A375 (cell line): ENCODE measurements at places on chromosomes 12 and 14. TPM values are rescaled to one million over a fixed set of nuclear protein-coding genes. Genes with fewer than 3 reads are reported as not detected.

The GPR68 gene
- total RNA-seq = not detected in 2 replicates

The SERPINA3 gene
- total RNA-seq = 357 and 360 TPM in 2 replicates

The OTX2 gene
- total RNA-seq = not detected in 2 replicates

The RHOJ gene
- total RNA-seq = 3.7 and 5.8 TPM in 2 replicates

The KLRD1 gene
- total RNA-seq = not detected in 2 replicates

The ERH gene
- total RNA-seq = 84.7 and 99.1 TPM in 2 replicates

The ADCY4 gene
- not detected in 2 replicates for total RNA-seq

The CAND1 gene
- total RNA-seq = 140 and 150 TPM in 2 replicates

The IL22 gene
- not detected in 2 replicates for total RNA-seq

The NOPCHAP1 gene
- total RNA-seq = 28.0 and 31.3 TPM in 2 replicates

The MORN3 gene
- total RNA-seq = 0.72 and 1.5 TPM in 2 replicates

The TOX4 gene
- 18.4 and 44.4 TPM in 2 replicates for total RNA-seq

The CLEC4A gene
- total RNA-seq = 0.45 TPM in 1 of 2 replicates, not detected in the other

The ZNF384 gene
- 32.5 and 32.7 TPM in 2 replicates for total RNA-seq

The CLEC4D gene
- total RNA-seq = not detected in 2 replicates

The PRH2 gene
- total RNA-seq = 0.91 and 0.98 TPM in 2 replicates

The NKX2-1 gene
- total RNA-seq = 0.11 and 0.61 TPM in 2 replicates

The REC8 gene
- total RNA-seq = 1.2 and 3.3 TPM in 2 replicates

The CBLN3 gene
- 0.75 and 0.96 TPM in 2 replicates for total RNA-seq

The HHIPL1 gene
- not detected in 2 replicates for total RNA-seq

The FRS2 gene
- 23.1 and 24.7 TPM in 2 replicates for total RNA-seq

The CARMIL3 gene
- 0.34 and 0.41 TPM in 2 replicates for total RNA-seq

The SLC5A8 gene
- total RNA-seq = not detected in 2 replicates

The GUCY2C gene
- total RNA-seq = 0.05 TPM in 1 of 2 replicates, not detected in the other

The GPATCH2L gene
- total RNA-seq = 23.4 and 32.5 TPM in 2 replicates

The INHBE gene
- total RNA-seq = 4.3 and 4.9 TPM in 2 replicates

The TGM1 gene
- 0.49 and 1.1 TPM in 2 replicates for total RNA-seq

The KLRC1 gene
- total RNA-seq = not detected in 2 replicates

The TMTC1 gene
- 3.2 and 3.9 TPM in 2 replicates for total RNA-seq

The PRPH gene
- 0.68 and 1.0 TPM in 2 replicates for total RNA-seq

The KLRC4 gene
- not detected in 2 replicates for total RNA-seq

The NID2 gene
- 0.53 and 1.1 TPM in 2 replicates for total RNA-seq

The WSB2 gene
- total RNA-seq = 84.9 and 89.7 TPM in 2 replicates

The TPH2 gene
- not detected in 2 replicates for total RNA-seq

The NFE2 gene
- total RNA-seq = 1.8 and 2.5 TPM in 2 replicates

The CALM1 gene
- 199 and 210 TPM in 2 replicates for total RNA-seq
